ENCODE measurements at places on chromosomes 3 and 15.
A peak's percentile ranks its signal among the peaks of the same experiment; 100 is the strongest.

GRCh38 chr3:56087451-56088053 is 380.7 kb downstream of the ERC2 start:
- no peak for DNase-seq

- DNase-seq: no peak
Measured at GRCh38 chr3:126087552-126088175, 3.7 kb upstream of the SLC41A3 start.

DNA sequence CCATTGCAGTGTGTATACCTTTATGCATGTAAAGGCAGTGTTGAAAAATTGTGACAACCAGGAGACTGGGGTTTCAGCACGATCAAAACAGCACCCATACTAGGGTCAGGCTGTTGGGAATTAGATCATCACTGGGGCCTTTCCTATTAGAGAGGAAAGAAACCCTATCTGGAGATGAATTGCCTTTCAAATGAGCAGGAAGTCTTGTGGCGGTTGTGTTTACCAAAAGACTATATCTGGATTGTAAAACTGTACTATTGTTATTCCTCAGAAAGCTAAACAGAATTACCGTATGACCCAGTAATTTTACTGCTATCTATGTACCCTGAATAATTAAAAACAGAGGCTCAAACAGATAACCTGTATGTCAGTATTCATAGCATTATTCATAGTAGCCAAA is 10.1 kb downstream of the UBE2E1 start:
- no peak for DNase-seq

- DNase-seq: no peak
Measured at GRCh38 chr3:98797905-98798304, 34.8 kb downstream of the ST3GAL6 start.

DNA sequence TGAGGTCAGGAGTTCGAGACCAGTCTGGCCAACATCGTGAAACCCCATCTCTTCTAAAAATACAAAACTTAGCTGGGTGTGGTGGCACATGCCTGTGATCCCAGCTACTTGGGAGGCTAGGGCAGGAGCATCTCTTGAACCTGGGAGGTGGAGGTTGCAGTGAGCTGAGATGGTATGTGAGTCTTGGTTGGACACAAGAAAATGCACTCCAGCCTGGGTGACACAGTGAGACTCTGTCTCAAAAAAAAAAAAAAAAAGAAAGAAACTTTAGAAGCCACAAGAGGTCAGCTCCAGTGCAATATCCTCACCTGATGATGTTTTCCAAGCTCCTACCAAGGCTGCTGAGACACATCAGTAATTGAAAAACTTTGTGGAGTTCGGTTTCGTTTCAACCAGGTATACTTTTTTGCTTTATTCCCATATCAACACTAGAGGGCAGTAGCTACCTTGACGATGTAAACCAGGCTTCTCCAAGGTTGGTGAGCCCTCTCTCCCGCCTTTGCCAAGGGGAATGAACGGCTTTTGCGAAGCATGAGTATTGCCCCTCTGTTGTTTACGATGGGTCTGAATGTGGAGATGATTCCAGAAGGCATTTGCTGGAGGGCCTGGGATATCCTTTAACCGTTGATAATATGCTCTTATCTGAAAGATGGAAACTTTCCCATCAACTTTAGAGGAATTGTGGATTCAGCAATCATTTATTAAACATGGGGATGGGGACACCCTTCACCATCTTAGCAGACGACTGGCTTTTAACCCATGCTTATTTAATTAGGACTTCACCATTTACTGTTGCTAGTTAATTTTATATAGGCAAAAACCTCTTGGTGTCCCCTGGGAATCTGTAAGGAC is 202.8 kb downstream of the SV2B start:
- peak; percentile 49 for DNase-seq

DNA sequence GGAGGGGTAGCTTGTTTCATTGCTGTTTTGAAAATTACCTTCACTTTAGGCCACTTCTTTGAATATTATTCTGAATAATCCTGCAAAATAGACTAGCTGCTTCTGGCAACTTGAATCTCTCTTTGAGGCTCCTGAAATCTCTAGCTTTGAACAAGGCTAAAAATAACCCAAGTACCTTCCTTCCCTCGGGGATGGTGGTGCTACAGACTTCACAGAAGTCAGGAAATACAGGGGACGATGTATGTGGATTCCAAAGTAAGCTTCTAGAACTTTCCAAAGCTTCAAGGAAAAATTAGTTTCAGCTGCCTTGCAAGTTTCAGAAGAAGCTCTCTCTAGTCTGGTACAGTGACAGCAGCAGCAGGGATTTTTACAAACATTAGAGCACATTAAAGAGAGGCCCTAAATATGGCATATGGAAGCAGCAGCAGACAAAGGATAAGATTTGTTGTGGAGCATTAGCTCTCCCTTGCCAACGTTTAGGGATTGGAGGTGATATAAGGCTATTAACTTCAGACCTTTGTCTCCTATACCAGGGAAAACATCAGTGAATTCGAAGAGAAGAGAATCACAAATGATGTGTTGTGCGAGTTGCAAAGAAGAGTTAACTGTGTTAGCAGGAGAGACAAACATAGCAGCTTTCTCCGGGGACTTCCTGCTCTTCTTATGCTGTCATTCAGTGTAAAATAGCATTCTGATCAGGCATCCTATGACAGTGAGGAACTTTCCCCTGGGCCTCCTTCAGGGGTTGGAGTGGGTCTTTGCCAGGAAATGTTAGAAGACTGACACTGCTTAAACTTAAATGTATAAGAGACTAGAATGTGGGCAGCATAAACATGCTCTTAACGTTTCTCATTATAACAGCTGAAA is 783.0 kb upstream of the ARPP21 start:
- no peak for DNase-seq

DNA sequence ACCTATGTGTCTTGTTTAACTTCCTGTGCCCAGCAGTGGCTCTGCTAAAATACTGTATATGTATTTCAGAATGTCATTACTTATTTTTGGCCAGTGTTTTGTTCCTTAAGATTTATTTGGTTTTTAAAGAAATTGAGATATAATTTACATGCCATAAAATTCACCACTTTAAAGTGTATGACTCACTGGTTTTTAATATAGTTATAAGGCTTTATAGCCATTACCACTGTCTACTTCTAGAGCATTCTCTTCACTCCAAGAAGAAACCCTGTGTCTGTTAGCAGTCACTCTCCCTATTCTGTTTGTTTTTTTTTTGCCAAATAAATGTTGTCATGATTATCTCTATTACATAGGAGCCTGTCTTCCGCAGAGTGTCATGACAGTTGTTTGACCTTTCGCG is 25.8 kb downstream of the PPM1L start:
- no peak for DNase-seq

DNA sequence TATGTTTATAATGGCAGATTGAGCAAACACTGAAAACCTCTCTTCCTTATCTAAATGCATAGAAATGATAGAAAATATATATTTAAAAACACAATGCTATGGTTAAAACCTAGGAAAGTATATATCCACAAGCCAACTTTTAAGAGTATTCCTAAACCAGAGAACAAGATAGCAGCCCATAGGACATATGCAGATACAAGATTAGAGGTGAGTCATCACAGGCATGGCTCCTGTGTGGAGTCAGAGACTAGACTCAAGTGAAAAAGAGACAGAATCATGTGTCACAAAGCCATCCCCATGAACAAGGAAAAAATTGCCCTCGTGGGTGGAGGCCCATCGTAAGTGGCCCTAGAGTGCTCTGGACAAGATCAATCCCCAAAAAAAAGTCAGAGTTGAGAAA is 199.4 kb upstream of the PPP2R3A start:
- no peak for DNase-seq

Measured in CD8-positive, alpha-beta memory T cell (primary cell).